K562 (cell line): ENCODE measurements at places on chromosomes 7 and 10. TPM values are rescaled to one million over a fixed set of nuclear protein-coding genes. Genes with fewer than 3 reads are reported as not detected.

- no peaks in the 10 kb centered on the region for H3K36me3 ChIP-seq
- H3K4me3 ChIP-seq, result no peak overlapping the region
- no peaks in the 10 kb centered on the region for H3K4me1 ChIP-seq
- H3K27ac ChIP-seq, result no peak overlapping the region
- DNase-seq, result no peak
Observed at GRCh38 chr10:51257511-51258248, 183.4 kb downstream of the PRKG1 start.

GRCh38 chr10:19843487-19843886 lies 27.3 kb downstream of the PLXDC2 start:
- no peaks in the 10 kb centered on the region for H3K4me1 ChIP-seq
- H3K36me3 ChIP-seq, result no peaks in the 10 kb centered on the region
- H3K4me3 ChIP-seq, result no peak overlapping the region
- DNase-seq, result no peak

- no peaks in the 10 kb centered on the region for H3K36me3 ChIP-seq
- peaks cover 3% of the 10 kb centered on the region; the same call in 1 of the 2 replicates for H3K27me3 ChIP-seq
- H3K4me3 ChIP-seq, result no peak overlapping the region
Observed at GRCh38 chr10:114479307-114479706, 75.0 kb upstream of the AFAP1L2 start.

GRCh38 chr7:16210171-16210570 lies 211.2 kb downstream of the CRPPA start:
- H3K4me1 ChIP-seq, result no peaks in the 10 kb centered on the region
- H3K4me3 ChIP-seq, result no peak overlapping the region
- DNase-seq, result peak; percentile 29

DNA sequence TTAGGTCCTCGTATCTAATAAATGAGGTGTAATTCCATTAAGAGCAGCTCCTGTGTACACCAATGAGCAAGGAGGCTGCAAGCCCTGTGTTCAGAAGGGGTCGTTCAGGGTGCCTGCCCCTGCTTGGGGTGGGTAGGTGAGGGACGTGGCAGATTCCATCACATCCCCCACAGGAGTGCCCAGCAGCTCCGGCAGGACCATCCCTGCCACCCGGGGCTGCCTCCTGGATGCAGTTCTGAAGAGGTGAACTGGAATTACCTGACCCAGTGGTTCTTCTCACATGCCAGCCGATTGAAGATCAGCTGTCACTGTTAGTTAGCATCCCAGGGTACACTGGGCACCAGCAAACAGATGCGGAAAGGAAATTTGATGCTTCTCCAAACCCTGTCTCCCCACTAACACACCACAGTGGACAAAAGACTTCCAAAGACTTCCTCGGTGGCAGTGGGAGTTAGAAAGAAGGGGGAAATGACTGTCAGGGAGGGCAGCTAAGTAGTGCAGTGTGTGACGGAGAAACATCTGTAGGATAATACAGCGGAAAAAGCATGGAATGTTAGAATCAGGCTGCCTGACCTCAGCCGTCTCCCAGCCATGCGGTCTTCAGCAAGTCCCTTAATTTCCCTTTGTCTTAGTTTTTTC lies 313.6 kb upstream of the ZMIZ1 start:
- no peak overlapping the region for H3K27ac ChIP-seq
- no peak for DNase-seq
- H3K27me3 ChIP-seq, result peaks cover 55% of the 10 kb centered on the region

The HOXA3 gene
- 0.04 and 0.18 TPM in 2 replicates for total RNA-seq

The CDK5 gene
- 25.0 and 25.3 TPM in 2 replicates for total RNA-seq

The PFKFB3 gene
- total RNA-seq, result 21.1 and 21.6 TPM in 2 replicates

The TMEM176B gene
- total RNA-seq, result 0.60 and 0.76 TPM in 2 replicates

The PRKG1 gene
- 0.07 and 0.22 TPM in 2 replicates for total RNA-seq
